Naive thymus-derived CD8-positive, alpha-beta T cell (primary cell): ENCODE measurements at places on chromosomes 6 and 20. TPM values are rescaled to one million over a fixed set of nuclear protein-coding genes. Genes with fewer than 3 reads are reported as not detected.

The KHDC1L gene
- not detected for total RNA-seq

The SLC17A3 gene
- total RNA-seq: not detected

The SAMD5 gene
- not detected for total RNA-seq

The FAM120B gene
- 52.4 TPM for total RNA-seq

The SPATA25 gene
- total RNA-seq: 4.1 TPM

The GGTLC1 gene
- not detected for total RNA-seq

The GCNT2 gene
- total RNA-seq: 3.9 TPM

The LPIN3 gene
- 1.0 TPM for total RNA-seq

The RFX6 gene
- not detected for total RNA-seq

- DNase-seq: no peak
Measured at GRCh38 chr20:59392736-59393135, 92.3 kb downstream of the EDN3 start.

- DNase-seq: no peak
Measured at GRCh38 chr6:45438151-45438550, 60.4 kb upstream of the SUPT3H start.

- no peak for DNase-seq
Measured at GRCh38 chr6:298233-299103, 6.2 kb downstream of the DUSP22 start.

DNA sequence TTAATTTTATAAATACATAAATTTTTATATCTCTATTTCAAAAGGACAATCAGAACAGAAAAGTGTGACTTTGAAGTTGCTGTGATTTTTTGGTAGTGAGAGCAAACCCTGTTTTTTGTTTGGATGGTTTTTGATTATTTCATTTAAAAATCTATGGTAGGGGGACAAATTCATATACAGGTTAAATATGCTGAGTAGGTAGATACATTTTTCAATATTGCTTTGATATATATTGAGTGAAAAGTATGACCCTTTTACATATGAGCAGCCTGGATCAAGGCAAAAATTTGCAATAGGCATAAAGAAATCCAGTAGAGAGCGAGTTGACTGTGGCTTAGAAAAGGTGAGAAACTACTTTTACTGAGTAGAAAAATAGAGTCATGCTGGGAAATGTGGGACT is 132.3 kb downstream of the LMBRD1 start:
- no peak for DNase-seq

- no peak for DNase-seq
Measured at GRCh38 chr6:133613211-133613610, 275.7 kb upstream of the TCF21 start.

- DNase-seq: no peak
Measured at GRCh38 chr6:70051197-70052124, 185.1 kb downstream of the COL19A1 start.

- DNase-seq: no peak
Measured at GRCh38 chr6:10513544-10513943, 7.6 kb upstream of the GCNT2 start.

DNA sequence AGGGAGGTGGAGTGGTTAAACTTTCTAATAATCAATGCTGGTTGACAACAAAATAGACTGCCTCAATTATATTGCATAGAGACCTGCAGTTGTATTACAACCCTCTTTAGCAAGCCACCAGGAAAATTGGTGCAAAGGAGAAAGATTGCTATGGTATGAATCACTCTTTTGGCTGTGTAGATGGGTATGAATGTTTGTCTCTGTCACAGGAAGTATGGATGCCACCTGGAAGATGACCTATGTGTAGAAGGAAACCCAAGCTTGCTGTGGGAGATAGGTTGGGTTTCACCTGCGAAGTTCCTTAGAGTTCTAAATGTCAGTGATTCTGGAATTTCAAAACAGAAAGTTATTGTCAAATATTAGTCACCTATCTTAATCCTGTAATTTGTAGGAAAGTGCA is 134.6 kb downstream of the SOBP start:
- DNase-seq: no peak

DNA sequence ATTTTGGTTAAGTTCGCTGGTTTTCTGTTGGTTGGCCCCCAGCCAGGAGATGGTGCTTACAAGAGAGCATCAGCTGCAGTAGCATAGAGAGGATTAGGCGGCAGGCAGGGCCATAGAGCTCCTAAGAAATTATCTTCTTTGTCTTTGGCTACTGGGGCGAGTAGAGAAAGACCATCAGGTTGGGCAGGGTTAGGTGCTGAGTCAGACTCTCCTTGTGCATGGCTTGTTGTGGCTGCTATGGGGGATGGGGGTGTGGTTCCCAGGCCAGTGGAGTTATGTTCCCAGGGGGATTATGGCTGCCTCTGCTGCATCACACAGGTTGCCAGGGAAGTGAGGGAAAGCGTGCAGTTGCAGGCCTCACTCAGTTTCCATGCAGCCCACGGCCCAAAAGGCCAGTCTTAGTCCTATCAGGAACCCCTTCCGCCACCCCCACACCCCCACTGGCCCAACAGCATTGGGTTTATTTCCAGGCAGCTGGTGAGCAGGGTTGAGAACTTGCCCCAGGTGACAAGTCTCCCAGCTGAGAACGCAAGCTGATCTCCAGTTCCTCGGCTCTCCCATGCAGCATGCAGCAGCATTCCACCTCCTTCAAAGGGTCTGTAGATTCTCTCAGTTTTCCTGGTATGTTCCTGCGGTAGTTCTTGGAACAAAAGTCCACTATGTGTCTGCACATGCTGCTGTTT is 243.7 kb downstream of the UTRN start:
- DNase-seq: no peak

DNA sequence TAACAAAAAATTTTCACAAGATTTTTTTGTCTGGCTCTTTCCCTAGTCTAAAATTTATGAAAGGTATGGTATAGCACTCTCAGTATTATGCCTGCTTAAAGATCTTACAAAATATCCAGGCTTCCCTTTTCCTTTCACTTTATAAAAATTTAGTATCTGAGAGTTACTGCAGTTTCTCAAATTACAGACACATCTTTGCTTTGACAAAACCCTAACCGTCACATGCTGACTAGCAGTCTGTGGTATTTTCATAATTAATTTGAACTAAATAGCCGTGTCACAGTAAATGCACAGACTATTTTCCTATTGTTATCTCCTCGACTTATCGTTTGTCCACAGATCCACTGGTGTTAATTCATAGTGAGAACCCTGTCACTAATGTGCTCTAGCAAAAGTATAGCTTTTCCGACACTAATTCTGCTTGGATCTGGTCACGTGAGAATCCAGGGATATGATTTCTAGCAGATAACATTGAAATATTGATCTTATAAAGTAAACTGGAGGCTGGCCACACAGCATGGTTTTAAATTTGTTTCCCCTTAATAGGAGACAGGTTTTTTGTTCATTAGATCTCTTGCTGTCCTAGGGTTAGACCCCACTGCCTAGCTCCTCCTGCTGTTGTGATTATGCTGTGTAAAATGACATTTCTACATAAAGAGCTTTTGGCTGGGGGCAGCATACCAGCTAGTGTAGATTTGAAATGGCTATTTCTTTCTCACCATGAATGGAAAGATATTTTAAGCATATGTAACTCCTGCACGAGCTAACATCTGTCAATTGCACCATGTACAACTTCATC is 340.6 kb upstream of the SASH1 start:
- no peak for DNase-seq

DNA sequence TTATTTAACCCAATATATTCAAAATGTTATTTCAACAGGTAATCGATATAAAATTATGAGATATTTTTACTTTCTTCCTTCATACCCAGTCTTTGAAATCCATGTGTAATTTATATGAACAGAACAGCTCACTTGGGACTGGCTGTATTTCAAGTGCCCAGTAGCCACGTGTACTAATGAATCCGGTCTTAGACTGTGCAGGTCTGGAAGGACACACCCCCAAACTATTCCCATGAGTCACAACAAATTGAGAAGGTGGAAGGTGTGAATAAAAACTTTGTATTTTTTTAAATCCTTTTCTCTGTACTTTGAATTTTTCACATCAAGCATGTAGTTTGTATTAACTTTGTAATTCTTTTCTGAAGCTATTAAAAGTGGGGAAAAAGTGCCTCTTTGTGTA is 2.8 kb downstream of the UNC5CL start:
- no peak for DNase-seq

DNA sequence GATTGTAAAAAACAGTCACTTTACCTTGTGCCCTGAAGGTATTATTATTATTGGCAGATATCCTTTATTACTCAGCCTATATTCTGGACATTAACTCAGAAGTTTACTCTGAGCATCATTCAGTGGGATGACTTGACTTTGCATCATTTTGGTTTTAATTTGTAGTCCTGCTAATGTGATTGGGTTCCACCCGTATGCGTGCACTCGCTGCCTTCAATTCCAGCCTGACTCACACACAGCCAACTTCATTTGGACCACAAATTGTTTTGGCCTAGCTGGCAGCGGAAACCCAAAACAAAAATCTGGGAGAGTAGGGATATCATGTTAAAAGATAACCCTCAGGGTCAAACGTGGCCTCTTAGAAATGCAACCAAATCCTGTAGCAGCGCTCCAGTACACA is 704.4 kb upstream of the SLC35B3 start:
- no peak for DNase-seq

DNA sequence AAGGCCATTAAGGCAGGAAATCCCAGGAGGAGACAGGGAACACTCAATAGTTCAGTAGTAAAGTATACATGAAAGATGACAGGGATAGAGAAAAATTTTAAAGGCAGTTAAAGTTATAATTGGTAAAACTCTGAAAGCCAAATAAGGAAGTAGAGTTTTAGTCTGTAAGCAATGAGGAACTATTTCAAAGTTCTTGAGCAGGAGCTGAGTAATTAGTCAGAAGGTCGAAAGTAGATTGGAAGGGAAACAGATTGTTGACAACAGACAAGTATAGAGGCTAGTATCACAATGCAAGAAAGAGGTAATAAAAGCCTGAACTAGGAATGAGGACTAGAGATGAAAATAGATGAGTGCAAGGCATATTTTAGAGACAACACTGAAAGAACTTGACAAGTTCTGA is 150.3 kb downstream of the CDK19 start:
- DNase-seq: no peak

DNA sequence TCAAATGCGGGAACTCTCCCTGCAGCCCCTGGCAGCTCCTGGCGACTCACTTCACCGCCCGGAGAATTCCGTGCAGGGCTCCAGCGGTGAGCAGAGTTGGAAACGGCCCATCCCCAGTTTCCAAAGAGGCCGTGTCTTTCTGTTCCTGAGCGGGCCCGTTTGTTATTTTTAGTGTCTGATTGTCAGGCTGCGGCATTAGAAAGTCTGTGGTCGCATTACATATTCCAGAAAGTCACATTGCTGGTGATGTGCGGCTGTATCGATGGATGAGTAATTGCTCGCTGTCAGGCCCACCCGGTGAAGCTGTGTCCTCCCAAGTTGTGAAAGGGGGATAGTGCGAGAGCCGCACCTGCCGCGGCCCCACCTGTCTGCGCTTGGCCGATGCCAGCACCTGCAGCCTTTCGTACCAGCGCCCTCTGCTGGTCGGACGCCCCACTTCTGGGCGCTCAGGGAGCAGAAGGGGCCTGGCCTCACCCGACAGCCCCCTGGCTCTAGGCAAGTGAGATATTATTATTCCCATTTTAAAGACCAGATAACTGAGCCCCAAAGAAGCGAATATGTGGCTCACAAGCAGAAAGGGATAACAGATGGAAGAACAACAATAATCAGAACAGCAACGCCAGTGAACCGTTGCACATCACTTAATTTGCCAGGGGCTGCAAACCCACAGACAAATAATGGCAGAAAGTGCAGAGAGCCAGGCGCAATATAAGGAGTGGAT is 244.9 kb downstream of the TSHZ2 start:
- DNase-seq: peak; percentile 62

- DNase-seq: no peak
Measured at GRCh38 chr6:21992178-21992967, 304.5 kb downstream of the PRL start.

GRCh38 chr20:20500312-20500711 is 132.4 kb downstream of the INSM1 start:
- no peak for DNase-seq

DNA sequence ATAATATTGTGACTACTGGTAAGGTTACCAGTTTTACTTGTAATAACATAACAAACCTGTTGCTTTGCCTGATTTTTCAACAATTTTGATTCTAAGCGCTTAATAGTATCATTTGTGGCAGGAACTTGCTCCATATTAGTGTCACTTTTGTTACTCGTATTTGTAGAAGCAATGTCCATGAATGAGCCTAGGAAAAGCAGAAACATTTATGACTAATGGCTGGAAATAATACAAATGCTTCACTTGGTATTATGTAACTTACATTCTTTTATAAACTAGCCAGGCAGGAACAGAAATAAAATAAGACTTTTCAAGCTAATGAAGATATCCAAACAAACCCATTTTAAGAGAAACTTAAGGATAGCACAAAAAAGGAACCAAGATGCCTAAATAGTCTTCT is 38.9 kb downstream of the MAP3K7 start:
- no peak for DNase-seq

- DNase-seq: no peak
Measured at GRCh38 chr6:157982102-157982562, 469 bp downstream of the SYNJ2 start.

DNA sequence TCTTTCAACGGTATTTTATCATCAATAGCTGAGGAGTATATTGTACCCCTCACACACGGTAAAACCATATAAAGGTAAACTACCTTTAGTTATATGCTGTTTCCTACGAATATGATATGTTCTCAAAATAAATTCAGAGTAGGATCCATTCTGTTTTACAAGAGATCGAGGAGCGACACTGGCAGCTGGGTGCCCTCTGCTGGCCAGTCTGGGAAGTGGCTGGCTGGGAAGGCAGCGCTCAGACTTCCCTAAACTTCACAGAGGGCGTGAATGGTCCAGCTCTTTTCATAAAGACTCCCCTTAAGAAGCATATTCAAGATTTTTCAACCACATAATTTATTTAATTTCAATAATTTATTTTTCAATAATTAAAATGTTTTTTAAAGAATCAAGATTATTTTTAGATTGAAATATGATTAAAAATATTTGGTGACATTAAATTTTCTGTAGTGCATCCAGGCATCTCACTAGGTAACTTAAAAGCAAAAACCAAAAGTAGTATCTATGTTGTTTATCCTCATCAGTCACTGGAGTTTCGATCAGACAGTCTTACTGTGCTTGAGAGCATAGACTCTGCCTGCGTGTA is 187.5 kb upstream of the PDE10A start:
- peak; percentile 33 for DNase-seq

GRCh38 chr6:12645941-12646340 is 70.6 kb upstream of the PHACTR1 start:
- no peak for DNase-seq

DNA sequence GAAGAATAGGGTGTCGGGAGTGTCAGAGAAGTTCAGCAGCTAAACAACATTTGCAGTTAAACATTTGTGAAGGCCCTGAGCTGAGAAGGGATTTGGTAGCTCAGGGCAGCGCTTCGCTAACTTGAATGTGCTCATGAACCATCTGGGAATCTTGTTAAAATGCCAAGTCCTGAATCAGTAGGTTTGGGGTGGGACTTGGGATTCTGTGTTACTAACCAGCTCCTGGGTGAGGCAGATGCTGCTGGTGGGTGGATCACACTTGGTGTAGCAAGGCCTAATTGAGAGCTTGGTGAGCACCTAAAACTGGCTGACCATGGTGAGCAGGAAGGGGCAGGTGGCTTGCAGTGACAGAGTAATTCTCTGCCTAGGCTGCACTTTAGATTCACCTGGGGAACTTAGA is 5.9 kb downstream of the PTPRA start:
- DNase-seq: no peak
